ENCODE measurements at places on chromosomes 11 and 22.
A peak's percentile ranks its signal among the peaks of the same experiment; 100 is the strongest.

GRCh38 chr11:92595052-92595451, 370.4 kb downstream of the FAT3 start:
- no peak for DNase-seq

DNA sequence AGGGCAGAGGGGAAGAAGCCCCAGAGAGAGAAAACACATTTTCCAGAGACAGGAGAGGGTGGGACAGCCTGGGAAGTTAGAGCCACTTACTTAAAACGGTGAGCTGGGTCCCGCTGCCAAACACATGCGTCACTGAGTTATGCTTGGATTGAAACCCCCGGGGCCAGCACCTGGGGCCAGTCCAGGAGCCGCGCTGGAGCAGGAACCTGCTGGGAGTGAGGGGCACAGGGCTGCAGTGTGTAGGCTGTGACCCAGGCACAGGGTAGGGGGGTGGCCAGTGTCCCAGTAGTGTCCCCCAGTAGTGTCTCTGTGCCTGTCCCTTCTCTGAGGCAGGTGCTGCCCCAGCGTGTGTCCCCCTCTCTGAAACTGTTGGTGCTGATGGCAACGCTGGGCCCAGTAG, 5.2 kb downstream of the IGLL1 start:
- DNase-seq = no peak

DNA sequence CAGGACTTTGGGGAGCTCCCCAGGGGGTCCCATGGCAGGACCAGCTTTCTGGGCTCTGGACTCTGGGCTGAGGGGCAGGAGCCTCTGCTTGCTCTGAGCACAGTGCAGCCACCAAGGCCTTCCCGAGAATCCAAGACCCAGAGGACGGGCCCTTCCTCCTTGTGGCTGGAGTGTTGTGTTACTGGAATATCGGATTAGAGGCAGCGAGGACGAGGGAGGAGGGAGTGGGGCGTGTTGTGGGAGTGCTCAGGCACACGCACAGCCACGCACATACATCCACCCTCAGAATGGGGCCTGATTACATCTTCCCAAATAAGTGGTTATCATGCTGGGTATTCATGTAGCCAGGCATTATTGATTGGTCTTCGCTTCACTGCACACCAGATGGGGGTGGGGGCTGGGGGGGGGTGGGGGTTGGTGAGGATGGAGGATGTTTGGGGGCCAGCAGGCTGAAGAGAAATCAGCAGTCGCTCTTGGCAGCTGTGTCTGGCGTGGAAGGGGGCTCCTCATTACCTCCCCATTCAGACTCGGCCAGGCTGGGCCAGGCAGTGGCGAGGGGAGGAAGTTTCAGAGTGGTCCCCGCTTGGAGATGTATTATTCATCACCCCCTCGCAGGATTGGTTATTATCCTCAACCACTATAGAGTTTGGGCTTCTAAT, 120.9 kb downstream of the ST3GAL4 start:
- DNase-seq = no peak

DNA sequence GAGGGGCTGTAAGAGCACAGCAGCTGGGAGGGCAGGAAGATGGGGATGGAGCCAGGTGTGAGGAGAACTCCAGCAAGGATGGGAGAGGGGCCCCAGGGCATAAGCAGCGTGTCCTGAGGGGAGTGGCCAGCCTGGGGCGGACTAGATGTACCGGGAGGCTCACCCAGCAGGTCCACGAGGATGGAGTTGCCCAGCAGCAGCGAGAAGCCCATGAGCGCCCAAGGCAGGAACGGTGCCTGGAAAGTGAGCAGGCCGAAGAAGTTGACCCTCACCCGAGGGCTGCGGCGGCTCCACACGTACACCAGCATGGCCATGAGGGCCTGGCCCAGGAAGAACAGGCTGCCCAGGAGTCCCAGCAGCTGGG, 1.3 kb downstream of the DERL3 start:
- DNase-seq = no peak

DNA sequence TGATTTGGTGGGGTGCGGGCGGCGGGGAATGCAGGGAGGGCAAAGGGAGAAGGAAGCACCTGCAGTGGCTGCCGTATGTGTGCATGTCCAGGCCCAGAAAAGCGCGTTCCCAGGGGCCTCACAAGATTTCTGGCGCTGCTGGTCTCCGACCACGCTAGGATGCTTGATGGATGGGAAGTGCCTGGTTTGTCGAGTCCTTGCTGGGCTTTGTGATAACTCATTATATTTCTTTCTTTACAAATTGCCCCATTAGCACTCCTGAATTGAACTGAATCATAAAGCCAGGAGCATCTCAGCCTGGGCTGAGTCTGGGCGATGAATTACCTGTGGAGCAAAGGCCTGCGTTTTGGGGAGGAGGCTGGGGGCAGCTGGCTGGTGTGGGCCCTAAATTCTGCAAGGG, 69.2 kb upstream of the LMO1 start:
- no peak for DNase-seq

DNA sequence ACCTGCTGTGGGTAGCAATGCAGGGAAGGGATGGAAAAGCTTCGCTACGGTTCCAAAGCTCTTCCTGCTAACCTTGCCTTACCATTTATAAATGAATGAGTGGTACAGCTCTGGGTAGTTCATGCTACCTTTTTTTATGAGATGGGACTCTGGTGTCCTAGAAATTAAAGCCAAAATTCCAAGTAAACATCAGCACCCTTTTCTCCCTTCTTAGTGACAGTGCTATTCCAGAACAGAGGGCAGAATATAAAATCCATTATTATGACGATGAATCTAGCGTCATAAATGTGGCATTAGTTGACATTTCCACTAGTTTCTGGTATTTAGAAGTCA, 447 bp upstream of the SVIP start:
- DNase-seq = no peak

DNA sequence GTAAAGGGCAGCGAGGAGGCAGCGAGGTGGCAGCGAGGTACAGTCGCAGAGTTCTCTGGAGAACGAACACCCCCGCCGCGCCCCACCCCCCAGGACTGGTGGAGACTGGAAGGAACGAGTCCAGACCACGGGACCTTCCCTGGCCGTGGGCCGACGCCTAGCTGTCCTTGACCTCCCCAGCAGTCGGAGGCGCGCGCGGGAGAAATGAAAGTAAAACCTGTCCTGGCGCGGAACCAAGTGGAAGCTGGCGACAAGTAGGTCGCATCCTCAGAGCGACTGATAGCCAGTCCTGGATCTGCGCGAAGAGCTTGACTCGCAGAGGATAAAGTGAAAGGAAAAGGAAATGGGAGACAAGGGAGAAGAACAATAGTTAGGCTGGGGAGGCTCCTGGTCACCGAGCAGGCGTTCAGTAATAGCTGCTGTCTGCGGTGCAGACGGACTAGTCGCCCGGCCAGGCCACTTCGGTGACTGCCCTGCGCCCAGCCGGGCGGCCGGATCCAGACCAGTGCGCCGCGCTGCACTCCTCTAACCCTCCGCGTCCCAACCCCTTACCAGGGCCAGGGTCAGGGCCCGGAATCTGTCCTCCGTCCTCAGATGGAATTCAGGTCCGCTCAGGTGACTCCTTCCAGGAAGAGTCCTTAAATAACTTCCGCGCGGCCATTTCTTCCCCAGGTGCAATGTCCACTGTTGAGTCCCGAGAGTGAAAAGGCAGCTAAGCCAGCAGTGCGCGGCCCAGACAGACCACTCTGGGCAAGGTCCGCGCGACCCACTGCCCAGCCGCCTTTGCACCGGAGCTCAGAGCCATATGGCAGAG, 1.9 kb upstream of the ADM start:
- peak; percentile 97 for DNase-seq

DNA sequence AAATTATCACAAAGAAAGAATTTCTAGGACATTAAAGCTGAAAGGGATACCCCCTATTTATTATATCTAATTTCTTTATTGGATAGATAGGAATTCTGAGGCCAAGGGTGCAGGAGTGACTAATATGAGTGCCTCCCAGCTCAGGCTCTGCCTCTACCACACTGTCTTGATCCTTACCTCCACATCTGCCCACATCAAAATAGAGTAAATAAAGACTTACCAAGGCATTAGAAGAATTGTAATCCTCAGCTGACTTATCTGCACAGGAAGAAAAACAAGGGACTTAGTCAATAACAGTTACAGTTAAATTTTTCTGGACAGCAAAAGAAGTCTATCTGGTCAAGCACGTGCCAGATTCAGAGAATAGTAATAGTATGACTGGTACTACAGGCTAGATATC, 72.6 kb upstream of the GDPD4 start:
- DNase-seq = no peak

DNA sequence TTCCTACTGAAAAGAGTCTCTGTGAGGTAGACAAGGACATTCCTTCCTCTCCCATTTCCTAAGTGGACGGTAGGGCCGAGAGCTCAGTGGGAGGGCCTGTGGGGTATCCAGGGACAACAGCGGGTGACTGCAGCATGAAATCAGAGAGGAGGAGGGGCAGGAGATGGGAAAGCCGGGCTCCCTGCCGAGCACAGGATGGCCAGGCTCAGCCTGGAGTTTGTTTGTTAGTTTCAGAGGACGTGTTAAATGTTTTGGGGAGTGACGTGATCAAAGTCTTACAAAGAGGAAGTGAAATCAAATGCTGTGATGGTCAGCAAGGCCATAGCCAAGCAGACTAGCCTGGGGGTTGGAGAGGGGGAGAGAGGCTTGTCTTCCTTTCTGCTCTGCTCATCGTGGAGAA, 152.7 kb downstream of the ADAMTS15 start:
- DNase-seq = peak; percentile 37

DNA sequence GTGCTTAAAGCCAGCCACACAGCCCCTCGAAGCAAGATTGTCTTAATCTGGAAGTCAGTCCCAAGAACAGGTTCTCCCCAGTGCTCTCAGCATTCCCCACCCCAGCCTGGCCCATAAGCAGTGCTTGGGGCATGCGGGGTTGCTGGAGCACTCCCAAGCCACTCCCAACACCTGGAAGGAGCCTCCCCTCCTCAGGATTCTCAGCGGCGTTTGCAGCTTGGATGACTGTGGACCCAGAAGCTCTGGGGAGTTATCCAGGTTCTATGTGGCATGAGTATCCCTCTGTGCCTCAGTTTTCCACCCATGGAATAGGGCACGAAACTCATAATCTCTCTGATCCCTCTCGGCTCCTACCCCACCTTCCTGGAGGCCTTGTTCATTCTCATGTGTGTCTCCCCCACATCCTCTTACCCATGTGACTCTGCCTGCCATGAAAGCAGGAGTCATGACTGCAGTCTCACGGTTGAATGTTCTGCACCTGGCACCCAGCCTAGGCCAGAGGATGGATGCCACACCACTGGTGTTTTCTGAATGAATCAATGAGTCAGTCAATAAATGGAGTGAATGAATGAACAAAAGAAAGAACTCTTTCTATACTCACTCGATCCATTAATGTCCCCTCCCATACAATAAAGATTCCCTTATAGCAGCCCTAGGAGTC, 33.4 kb upstream of the WNT7B start:
- no peak for DNase-seq

- DNase-seq = no peak
These were observed 34.6 kb upstream of the CD81 start for GRCh38 chr11:2342557-2342956.

All from left colon (tissue), 2 donors.